ENCODE measurements at places on chromosomes 5 and 9.

- no peak for DNase-seq
Measured at GRCh38 chr9:84435902-84436301, 95.3 kb upstream of the SLC28A3 start.

- no peak for DNase-seq
Measured at GRCh38 chr5:87210743-87211142, 56.9 kb upstream of the RASA1 start.

- no peak for DNase-seq
Measured at GRCh38 chr5:34022121-34022705, 14.4 kb upstream of the AMACR start.

GRCh38 chr5:160694896-160695295, 157.1 kb downstream of the ATP10B start:
- DNase-seq = no peak

- DNase-seq = no peak
Measured at GRCh38 chr5:20230010-20230409, 242.0 kb upstream of the CDH18 start.

- no peak for DNase-seq
Measured at GRCh38 chr9:37827483-37828165, 27.0 kb downstream of the DCAF10 start.

DNA sequence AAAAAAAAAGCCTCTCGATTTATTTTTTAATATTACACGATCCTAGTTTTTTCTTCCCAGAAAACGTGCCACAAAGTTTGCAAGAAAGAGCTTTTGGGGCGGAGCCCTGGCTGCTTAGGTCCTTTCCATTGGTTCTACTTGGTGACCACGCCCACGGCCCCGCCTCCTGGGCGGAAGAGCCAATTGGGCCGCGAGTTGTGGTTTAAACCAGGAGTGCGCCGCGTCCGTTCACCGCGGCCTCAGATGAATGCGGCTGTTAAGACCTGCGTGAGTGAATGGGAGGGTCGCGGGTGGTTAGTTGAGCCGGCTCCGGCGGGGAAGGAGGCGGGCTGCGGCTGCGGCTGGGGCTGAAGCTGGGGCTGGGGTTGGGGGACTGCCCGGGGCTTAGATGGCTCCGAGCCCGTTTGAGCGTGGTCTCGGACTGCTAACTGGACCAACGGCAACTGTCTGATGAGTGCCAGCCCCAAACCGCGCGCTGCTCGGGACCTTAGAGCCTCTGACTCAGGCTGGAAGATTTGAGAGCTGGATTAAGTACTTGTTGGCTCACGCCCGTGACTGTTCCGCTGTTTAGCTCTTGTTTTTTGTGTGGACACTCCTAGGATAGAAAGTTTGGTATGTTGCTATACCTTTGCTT, at the start of gene PTTG1:
TSS of gene PTTG1 (plus strand) at position 231 of the 634 bp plus-strand sequence. CDS start 458 bp downstream, outside the sequence.
- DNase-seq = peak; percentile 76

DNA sequence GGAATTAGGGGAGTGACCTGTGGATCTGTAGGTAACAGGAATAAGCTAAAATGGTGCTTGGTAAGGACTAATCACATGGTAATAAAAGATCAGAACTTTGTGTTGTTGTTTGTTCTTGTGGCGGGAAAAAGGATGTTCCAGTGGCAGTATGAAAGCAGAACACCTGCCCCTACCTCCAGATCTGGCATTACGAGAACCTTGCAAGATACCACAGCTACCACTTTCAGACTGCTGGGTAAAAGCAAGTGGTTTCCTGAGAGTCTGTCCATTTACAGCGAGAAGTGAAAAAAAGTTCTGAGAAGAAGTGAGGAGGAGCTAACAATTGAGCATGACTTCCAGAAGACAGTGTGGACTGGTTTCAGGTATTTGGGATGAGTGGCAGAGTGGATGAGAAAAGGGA, 252.5 kb downstream of the TLE4 start:
- DNase-seq = no peak

GRCh38 chr5:136424835-136425584, 59.7 kb upstream of the TRPC7 start:
- DNase-seq = peak; percentile 5

DNA sequence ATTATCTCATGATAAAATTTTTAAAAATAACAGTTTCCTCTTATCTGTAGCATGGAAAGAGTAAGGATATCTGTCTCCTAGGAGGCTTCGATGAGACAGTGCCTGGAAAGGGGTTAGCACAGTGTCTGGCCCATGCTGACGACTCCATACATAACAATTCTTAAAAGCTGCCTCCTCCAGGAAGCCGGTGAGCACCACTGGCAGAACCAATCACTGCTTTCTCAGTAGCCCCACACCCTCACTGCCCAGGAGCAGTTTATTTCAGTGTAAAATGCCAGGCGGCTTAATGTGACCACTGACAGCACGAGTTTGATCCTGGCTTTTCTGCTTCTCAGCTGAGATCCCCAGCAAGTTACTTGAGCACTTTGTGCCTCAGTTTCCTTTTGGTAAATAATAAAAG, 1.2 kb upstream of the NIPAL4 start:
- DNase-seq = no peak

- no peak for DNase-seq
Measured at GRCh38 chr5:164377746-164378145, 872.3 kb downstream of the MAT2B start.

- no peak for DNase-seq
Measured at GRCh38 chr9:103203172-103203571, 208.0 kb downstream of the CYLC2 start.

- peak; percentile 47 for DNase-seq
Measured at GRCh38 chr5:123119334-123119986, 30.4 kb downstream of the PRDM6 start.

DNA sequence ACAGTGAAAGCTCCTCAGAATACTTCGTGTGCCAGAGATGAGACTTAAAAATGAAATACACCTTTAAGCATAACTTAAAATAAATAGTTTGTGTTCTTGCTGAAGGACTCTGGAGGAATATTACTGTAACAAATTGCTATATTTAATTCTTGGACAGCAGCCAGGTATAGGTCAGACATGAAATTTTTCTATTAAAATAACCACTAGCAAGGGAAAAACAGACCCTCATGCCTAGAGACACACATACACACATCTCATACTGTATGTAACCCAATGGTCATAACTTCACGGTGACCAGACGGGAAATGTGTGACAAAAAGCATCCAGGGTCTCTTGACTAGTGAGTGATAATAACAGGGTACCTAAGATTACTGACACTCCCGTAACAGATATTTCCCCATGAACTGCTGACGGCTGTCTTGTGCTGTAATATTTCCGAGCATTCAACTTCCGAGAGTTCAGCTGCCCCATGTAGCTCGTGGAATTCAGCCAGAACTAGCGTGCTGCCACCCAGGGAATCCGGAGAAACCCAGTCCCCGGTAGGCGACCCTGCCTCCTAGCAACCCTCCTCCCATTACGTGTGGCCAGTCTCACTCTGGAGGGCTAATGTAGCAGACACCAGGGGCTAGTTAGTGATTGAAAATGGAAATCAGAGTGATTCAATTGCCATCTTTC, 2295.1 kb upstream of the WWC1 start:
- DNase-seq = no peak

DNA sequence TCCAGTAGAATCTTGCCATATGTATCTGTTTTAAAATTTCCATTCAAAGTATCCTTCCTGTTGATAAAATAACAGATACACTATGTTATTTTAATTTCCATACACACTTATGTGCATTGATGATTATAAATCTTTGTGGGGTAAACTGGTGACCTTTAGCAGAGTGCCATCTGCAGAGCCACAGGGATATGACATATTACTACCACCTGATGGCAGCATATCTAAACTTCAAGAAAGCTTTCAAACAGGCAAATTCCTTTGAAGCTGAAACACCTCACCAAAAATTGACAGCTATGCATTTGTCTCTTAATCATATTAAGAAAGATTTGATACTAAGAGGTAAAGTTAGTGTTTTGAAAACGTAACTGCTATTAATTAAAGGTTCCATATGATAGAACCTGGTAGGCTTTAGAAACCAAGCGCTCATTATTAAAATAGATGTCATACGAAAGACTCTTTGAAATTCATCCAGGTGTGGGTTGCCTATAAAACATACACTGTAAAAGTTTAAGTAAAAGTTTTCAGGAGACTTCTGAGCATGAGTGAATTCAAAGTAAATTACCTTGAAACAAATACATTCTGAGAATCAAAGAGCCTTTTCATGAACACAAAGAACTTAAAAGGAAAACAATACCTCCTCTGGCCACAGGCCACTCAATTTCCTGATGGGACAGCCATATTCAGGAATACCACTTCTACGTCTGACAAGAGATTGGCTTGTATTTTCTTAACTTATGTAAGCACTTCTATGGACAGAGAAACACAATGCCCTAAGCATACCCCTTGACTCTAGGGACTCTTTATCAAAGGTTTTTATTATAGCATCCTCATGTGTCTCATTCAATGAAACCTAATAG, 93.3 kb downstream of the KIAA0825 start:
- DNase-seq = peak; percentile 4

GRCh38 chr5:178793151-178793550, 62.7 kb upstream of the ZNF354A start:
- DNase-seq = no peak

Data from HS-27A (cell line).